ENCODE measurements at places on chromosomes 5 and 9. TPM values are rescaled to one million over a fixed set of nuclear protein-coding genes. Genes with fewer than 3 reads are reported as not detected.

Gene DOCK8
- polyA plus RNA-seq = 15.6 TPM

Gene SPATA31D4
- not detected for polyA plus RNA-seq

Gene C9orf50
- polyA plus RNA-seq = 0.57 TPM

GRCh38 chr5:858726-859125, 7.9 kb upstream of the ZDHHC11 start:
- no peak for DNase-seq

- DNase-seq = no peak
These were observed 38.6 kb downstream of the HMCN2 start for GRCh38 chr9:130304116-130304515.
